ENCODE measurements at places on chromosomes 7 and 10.

GRCh38 chr7:115975766-115976165 is 54.8 kb downstream of the TFEC start:
- DNase-seq, result no peak

GRCh38 chr7:29588900-29589696 is 25.5 kb downstream of the PRR15 start:
- DNase-seq, result no peak

- DNase-seq, result no peak
Observed at GRCh38 chr7:74584160-74584954, 73.2 kb upstream of the GTF2I start.

DNA sequence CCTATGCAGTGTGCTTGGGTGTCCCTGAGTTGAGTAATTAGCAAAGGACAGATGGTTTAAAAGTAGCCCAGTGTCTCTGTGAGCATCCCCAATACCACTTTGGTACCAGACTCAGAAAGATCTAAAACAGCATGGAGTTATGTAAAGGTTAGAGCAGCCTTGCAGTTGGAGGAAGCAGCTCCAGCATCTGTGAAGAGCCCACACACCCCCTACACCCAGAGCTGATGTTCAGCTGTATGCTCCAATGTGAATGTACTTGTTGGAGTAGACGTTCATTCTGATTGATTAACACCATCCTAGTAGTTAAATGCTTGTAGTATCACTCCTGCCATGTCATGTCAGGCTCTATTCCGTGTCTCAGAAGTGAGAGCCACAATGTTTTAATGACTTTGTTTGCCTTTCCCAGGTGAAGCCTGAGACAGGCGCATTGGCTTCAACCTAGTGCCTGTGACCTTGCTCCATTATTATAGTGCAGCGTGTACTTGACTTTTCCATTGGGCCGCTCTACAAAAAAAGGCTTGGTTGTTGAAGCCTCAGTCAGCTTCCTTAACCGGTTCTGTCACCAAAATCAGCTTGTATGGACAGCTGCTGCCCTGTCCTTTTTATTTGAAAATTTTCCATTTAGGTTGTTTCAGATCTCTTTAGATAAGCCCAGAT is 154.2 kb downstream of the LCOR start:
- DNase-seq, result no peak

- DNase-seq, result no peak
Observed at GRCh38 chr10:126013489-126014281, 117.3 kb downstream of the FANK1 start.

- DNase-seq, result no peak
Observed at GRCh38 chr7:66283003-66283920, 78.1 kb downstream of the TPST1 start.

DNA sequence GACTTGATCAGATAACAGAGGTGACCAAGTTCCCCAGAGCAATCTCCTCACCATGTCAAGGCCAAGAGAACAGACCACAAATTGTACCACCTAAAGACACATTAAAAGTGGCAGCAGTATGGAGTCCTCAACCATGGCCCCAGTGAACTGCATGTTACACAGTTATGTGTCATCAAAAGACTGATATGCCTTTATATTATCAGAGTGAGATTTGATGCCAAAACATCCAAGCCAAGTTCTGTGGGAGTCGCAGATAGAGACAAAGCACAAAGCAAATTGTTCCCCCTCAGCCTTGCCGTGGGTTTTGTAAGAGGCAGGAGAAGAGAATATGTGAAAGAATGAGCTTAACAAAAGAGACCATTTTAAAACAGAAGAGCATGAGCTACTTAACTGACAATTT is 39.2 kb upstream of the TES start:
- DNase-seq, result no peak
